ENCODE measurements at places on chromosomes 5 and 9. TPM values are rescaled to one million over a fixed set of nuclear protein-coding genes. Genes with fewer than 3 reads are reported as not detected.

- H3K4me1 ChIP-seq, result peaks cover 12% of the 10 kb centered on the region
- H3K4me3 ChIP-seq, result peak overlapping the region; percentile 81
- no peak overlapping the region for H3K27ac ChIP-seq
- DNase-seq, result no peak
- H3K27me3 ChIP-seq, result no peaks in the 10 kb centered on the region
Observed at GRCh38 chr9:136484153-136485048, 1.6 kb upstream of the SEC16A start.

- H3K27ac ChIP-seq, result no peak overlapping the region
- peak overlapping the region; percentile 48 for H3K4me3 ChIP-seq
- peaks cover 16% of the 10 kb centered on the region for H3K4me1 ChIP-seq
Observed at GRCh38 chr9:21965401-21965951, 28.7 kb downstream of the CDKN2A start.

SPAG8 gene
- total RNA-seq, result 0.52 TPM

CSF2 gene
- total RNA-seq, result not detected

- H3K27me3 ChIP-seq, result no peaks in the 10 kb centered on the region
- H3K4me3 ChIP-seq, result no peak overlapping the region
- H3K27ac ChIP-seq, result no peak overlapping the region
- no peaks in the 10 kb centered on the region for H3K36me3 ChIP-seq
- H3K4me1 ChIP-seq, result no peaks in the 10 kb centered on the region
Observed at GRCh38 chr5:1040571-1040970, 32.0 kb downstream of the NKD2 start.

DNA sequence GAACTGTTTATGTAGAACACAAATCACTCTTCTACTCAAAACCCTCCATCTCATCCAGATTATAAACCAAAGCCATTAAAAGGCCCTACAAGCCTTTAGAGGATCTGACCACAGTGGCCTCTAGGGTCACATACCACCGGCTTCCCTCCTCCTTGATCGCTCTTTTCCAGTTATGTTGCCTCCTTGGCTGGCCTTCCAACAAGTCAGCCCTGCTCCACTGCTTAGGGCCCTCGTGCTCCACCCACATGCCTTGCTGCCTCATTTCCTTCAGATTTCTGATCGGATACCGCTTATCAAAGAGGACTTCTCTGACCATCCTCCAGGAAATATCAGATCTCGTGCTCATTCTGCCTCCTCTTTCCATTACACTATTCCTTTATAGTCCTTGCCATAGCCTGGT is 139.4 kb upstream of the RAI14 start:
- no peak overlapping the region for H3K4me3 ChIP-seq
- no peaks in the 10 kb centered on the region for H3K36me3 ChIP-seq
- DNase-seq, result peak; percentile 43
- H3K27ac ChIP-seq, result no peak overlapping the region
- no peaks in the 10 kb centered on the region for H3K27me3 ChIP-seq

GRCh38 chr9:22154064-22154463 is 145.0 kb upstream of the CDKN2B start:
- no peak for DNase-seq
- H3K4me3 ChIP-seq, result no peak overlapping the region
- no peaks in the 10 kb centered on the region for H3K36me3 ChIP-seq
- no peak overlapping the region for H3K27ac ChIP-seq

DNA sequence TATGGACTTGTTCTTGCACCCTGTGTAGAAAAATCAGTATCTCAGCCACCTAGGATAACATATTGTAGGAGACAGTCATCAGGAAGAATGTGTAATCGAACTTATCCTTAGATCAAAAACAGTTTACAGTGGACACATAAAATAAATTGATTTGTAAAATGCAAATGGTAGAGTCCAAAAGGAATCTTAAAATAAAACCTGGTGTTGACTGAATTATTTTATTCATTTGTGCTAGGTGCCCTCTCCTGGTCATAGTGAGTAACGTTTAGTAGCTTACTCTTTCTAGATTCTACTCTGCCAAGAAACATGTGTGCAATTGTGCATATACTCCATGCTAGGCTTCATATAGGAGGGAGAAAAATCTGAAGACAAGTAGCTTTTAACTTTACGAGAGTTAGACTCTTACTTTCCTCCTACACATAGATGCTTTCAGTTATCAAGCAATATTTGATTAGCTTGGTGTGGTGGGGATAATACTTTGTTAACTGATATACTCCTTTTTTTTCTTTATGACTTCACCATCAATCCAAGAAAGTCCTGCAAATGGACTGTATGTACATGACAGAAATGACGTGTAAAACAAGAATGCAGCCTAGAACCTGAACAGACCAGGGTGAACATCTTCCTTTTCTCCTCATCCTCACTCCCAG is 23.7 kb upstream of the LOX start:
- peak overlapping the region; percentile 55 for H3K27ac ChIP-seq
- no peaks in the 10 kb centered on the region for H3K36me3 ChIP-seq
- peak; percentile 44 for DNase-seq
- no peak overlapping the region for H3K4me3 ChIP-seq
- no peaks in the 10 kb centered on the region for H3K27me3 ChIP-seq

AGXT2 gene
- total RNA-seq, result not detected

FBP2 gene
- total RNA-seq, result not detected

DNA sequence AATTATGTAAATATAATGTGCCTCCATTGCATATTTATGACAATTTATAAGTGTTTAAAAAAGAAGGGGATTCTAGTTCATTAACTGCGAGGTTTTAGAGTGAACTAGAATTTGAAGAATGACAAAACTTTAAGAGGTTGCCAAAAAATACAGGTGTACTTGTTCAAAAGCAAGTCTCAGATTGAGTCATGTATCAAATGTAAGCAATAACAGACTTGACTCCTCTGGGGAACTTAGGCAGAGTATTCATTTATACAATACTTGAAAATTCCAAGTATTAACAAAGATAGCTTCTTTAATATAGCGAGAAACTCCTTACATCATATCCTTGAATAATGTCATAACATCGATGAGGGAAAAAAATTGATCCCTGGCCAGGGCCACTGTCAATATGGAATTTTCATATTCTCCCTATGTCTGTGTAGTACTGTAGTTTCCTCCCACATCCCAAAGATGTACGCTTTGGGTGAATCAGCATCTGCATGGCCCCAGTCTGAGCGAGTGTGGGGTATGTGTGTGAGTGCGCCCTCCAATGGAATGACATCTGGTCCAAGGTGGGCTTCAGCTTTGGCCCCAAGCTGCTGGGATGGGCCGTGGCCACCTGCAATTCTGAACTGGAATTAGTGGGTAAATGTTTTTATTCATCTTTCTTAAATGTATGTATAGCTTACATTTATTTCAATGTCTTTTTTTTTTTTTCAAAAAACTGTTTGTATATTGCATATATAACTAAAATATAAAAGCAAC is 70.1 kb downstream of the RIC1 start:
- H3K27me3 ChIP-seq, result no peaks in the 10 kb centered on the region
- H3K4me3 ChIP-seq, result no peak overlapping the region
- H3K36me3 ChIP-seq, result no peaks in the 10 kb centered on the region
- H3K27ac ChIP-seq, result no peak overlapping the region
- DNase-seq, result peak; percentile 75

GRCh38 chr5:57887851-57888621 is 405.4 kb upstream of the ACTBL2 start:
- no peak overlapping the region for H3K27ac ChIP-seq
- H3K4me1 ChIP-seq, result peaks cover 24% of the 10 kb centered on the region
- no peaks in the 10 kb centered on the region for H3K36me3 ChIP-seq
- peak; percentile 69 for DNase-seq

DNA sequence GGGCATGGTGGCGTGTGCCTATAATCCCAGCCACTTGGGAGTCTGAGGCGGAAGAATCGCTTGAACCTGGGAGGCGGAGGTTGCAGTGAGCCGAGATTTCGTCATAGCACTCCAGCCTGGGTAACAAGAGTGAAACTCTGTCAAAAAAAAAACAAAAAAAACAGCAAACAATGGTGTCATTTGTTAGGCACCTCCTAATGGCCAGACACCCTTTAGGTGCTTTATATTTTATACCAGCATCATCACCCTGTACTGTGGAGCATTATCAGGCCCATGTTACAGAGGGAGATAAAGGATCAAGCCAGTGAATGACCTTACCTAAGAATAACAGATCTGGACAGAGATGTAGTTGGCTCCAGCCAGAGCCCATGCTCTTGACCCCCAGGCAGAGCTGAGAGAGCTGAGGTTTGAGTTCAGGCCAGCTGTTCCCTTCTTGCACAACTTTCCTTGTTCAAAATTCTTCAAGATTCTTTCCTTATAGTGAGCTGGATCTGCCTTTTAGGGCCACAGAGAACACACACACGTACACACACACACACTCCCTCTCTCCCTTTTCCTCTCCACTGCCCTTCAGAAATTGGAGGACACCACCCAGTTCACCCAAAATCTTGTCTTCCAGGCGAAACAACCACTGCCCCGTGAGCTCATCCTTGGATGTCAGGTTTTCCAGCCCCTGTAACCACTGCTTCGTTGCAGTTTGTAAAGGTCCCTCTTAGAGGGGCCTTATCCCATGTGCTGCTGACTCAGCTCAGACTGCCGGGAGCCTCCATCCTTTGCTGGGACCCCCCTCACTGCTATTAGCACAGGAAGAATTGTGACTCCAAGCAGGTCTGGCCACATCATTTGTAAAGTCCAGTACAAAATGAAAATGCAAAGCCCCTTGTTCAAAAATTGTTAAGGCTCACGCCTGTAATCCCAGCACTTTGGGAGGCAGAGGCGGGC is 10.4 kb upstream of the PTGES start:
- H3K36me3 ChIP-seq, result no peaks in the 10 kb centered on the region
- no peaks in the 10 kb centered on the region for H3K27me3 ChIP-seq
- peaks cover 14% of the 10 kb centered on the region for H3K4me1 ChIP-seq
- peak; percentile 52 for DNase-seq
- no peak overlapping the region for H3K27ac ChIP-seq

- H3K27ac ChIP-seq, result no peak overlapping the region
- H3K4me1 ChIP-seq, result no peaks in the 10 kb centered on the region
- no peaks in the 10 kb centered on the region for H3K36me3 ChIP-seq
- DNase-seq, result no peak
- H3K27me3 ChIP-seq, result no peaks in the 10 kb centered on the region
Observed at GRCh38 chr5:117201001-117201400, 626.4 kb upstream of the SEMA6A start.

- DNase-seq, result peak; percentile 18
- no peaks in the 10 kb centered on the region for H3K27me3 ChIP-seq
- peaks cover 8% of the 10 kb centered on the region for H3K4me1 ChIP-seq
- H3K4me3 ChIP-seq, result no peak overlapping the region
Observed at GRCh38 chr5:143141652-143142051, 261.8 kb downstream of the NR3C1 start.

DNA sequence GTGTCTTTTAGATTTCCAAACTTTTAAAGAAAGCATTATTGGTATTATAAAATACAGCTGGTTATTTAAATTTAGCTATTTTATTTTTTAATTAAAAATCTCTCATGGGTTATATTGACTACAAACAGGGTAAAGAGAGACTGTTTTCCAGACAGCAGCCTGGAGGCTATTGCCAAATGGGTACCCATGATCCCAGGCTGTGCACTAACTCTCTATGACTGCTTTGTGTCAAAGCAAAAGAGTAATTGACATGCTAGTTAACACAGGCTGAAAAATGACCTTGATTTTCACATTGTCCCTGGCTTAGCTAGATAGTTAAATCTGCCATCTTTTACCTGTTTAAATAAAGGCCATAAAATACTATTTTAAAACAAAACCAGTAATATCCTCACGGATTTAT is 589.7 kb downstream of the ANXA1 start:
- DNase-seq, result no peak
- no peaks in the 10 kb centered on the region for H3K36me3 ChIP-seq
- H3K4me1 ChIP-seq, result no peaks in the 10 kb centered on the region
- no peaks in the 10 kb centered on the region for H3K27me3 ChIP-seq
- H3K27ac ChIP-seq, result no peak overlapping the region

PDLIM4 gene
- 56.6 TPM for total RNA-seq

GPR150 gene
- not detected for total RNA-seq

GAS1 gene
- total RNA-seq, result 5.1 TPM

GRCh38 chr9:110033869-110034268 is 174.1 kb downstream of the C9orf152 start:
- peaks cover 40% of the 10 kb centered on the region for H3K4me1 ChIP-seq
- H3K27ac ChIP-seq, result no peak overlapping the region
- DNase-seq, result no peak
- no peaks in the 10 kb centered on the region for H3K36me3 ChIP-seq
- H3K4me3 ChIP-seq, result no peak overlapping the region

HMCN2 gene
- 3.2 TPM for total RNA-seq

SPATA31A3 gene
- total RNA-seq, result not detected

- no peak overlapping the region for H3K27ac ChIP-seq
- H3K27me3 ChIP-seq, result no peaks in the 10 kb centered on the region
Observed at GRCh38 chr9:89969881-89970639, 365.2 kb downstream of the GADD45G start.

DNA sequence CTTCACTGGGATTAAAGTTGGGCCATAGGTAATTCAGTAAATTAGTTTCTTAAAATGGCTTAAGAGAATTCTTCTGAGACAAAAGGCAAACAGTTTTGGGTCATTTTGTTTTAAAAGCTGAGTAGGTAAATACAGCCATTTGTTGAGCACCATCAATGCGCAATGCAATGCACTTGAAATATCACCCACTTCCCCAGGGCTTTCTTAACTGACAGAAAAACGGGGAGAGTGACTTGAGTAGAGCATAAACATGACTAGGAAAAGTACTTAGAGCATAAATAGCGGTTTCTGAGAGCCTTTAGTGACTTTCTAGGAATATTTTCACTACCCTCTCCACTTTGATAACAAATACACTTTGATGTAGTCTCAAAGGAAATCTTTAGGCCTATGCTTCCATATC is 27.2 kb downstream of the MLANA start:
- no peak overlapping the region for H3K27ac ChIP-seq
- H3K4me3 ChIP-seq, result no peak overlapping the region
- DNase-seq, result no peak
- H3K27me3 ChIP-seq, result no peaks in the 10 kb centered on the region
- no peaks in the 10 kb centered on the region for H3K4me1 ChIP-seq

GMCL2 gene
- total RNA-seq, result not detected

DNA sequence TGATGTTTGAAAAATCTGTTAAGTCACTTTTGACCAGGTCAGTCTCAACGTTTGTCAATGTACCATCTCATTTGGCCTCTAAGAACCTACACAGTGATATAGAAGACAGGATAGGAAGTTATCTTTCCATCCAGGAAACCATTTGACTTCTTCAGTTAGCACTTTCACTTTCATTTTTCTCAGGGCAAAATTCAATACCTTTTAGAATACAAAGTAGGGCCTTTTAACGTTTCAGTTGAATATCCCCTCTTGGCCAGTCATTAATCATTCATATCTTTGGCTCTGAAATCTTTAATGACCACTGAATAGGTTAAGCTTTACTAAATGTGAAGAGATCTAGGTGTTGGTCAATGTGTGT is 101.1 kb upstream of the GNAQ start:
- no peak for DNase-seq
- H3K27ac ChIP-seq, result no peak overlapping the region
- no peaks in the 10 kb centered on the region for H3K36me3 ChIP-seq
- no peaks in the 10 kb centered on the region for H3K4me1 ChIP-seq
- no peaks in the 10 kb centered on the region for H3K27me3 ChIP-seq
- no peak overlapping the region for H3K4me3 ChIP-seq

HEMGN gene
- not detected for total RNA-seq

All from astrocyte (in vitro differentiated cells and primary cell).